DND-41 (cell line): ENCODE measurements at places on chromosomes 6 and 20.
A peak's percentile ranks its signal among the peaks of the same experiment; 100 is the strongest.

- DNase-seq: no peak
These were observed 3.1 kb downstream of the SLC23A2 start for GRCh38 chr20:4998160-4998651.

DNA sequence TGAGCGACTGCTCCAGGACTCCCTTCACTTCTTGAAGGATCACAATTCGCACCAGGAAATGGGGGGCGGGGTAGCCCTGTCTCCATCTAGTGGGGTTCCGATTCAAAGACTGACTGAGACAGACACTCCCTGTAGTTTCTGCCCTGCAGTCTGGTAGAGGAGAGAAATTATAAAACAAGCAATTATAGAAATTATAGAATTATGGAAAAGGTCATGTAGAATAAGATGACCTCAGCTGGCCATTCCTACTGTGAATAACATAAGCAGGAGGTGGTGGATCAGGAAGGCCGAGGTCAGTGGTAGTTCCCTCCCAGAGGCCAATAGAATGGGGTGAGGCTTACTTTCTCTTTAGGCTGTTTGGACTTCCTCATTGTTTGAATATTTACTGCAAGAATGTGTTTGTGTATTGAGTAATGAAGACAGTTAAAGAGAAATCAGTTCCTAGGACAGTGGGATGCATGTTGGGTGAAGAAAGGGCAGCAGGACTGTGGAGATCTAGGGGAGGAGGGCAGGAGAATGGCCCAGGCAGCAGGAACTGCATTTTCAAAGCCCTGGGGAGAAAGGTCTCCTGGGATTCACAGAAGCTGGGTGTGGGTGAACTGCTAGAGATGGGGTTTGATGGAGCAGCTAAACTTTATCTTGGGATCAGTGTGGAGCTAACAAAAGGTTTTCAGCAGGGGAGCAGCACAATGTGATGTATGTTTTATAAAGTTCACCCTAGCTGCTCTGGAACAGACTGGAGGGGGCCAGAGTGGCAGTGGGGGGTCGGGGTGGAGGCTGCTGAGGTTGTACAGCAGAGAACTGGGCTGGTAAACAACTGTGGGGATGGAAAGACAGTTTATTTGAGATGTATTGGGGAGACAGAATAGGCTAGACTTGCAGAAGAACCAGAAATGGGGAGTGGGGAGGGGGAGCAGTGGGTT, 2.1 kb downstream of the ZNF341 start:
- peak; percentile 34 for DNase-seq

DNA sequence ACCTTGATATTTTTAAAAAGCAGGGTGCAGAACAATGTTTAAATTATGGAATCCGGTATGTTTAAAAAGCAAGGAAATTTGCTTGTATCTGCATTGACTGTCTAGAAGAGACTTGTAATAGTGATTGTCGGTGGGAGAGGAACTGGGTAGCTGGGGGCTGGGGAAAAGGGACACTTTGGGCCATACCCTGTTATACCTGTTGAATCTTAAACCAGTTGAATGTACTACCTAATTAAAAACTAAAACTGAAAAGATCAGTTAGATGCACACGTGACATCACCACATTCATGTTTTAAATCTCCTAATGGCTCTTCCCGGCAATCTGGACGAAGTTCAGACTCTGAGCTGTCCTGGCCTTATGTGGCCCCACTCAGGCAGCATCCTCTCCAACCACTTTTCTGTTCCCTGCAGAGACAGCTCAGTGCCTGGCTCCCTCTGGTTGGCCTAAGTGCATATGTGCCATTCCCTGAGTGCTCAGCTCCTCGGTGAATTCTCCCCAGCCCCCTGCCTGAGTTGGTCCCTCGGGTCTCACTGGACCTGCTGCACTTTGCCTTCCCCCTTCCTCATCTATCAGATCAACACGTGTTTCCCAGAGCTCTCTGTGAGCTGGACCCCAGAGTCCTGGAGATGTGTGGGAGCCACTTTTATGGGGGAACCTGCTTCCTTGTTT, 36.3 kb downstream of the SLC52A3 start:
- DNase-seq: no peak

- DNase-seq: no peak
These were observed 1.6 kb upstream of the PCK1 start for GRCh38 chr20:57559289-57559634.

DNA sequence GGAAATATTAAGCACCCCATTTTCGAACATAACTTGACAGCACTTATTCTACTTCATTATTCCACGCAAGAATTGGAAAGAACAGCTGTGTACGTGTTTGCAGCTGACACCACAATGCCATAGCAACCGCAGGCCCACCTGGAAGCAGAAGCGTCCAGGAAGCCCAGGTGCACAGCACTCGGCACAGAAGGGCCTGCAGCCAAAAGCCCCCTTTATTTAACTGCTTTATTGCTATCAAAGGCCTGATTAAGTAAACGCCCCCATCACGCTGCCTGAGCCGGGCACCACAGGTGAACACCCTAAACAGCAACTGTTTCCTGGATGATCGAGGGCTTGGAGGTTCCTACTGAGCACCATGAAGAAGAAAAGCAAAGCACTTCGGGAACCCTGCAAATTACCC, 6.3 kb downstream of the TAF4 start:
- no peak for DNase-seq

- no peak for DNase-seq
These were observed 122.4 kb downstream of the CBLN4 start for GRCh38 chr20:55882910-55883309.

DNA sequence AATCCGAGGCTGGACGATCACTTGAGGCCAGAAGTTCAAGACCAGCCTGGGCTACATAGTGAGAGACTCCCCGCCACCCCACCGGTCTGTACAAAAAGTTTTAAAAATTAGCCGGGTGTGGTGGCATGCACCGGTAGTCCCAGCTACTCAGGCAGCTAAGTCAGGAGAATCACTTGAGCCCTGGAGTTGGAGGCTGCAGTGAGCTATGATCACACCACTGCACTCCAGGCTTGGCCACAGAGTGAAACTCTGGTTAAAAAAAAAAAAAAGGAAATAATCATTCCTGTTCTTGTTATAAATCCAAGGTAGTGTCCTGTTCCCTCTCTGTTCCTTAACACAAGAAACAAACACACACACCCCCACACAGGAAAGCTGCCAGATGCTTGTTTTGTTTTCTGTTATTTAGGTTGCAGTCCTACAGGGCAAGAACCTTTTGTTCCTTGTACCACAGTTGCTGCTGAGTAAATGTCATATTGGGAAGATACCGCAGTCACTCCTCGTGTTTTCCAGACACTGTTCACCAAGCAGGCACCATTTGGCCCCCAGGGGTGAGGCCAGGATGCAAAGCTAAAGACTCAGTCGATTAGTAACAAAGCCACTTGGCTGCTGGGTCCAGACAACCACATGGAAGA, 28.9 kb downstream of the ASIP start:
- DNase-seq: no peak

GRCh38 chr20:33923740-33924139, 70.0 kb upstream of the RALY start:
- no peak for DNase-seq

DNA sequence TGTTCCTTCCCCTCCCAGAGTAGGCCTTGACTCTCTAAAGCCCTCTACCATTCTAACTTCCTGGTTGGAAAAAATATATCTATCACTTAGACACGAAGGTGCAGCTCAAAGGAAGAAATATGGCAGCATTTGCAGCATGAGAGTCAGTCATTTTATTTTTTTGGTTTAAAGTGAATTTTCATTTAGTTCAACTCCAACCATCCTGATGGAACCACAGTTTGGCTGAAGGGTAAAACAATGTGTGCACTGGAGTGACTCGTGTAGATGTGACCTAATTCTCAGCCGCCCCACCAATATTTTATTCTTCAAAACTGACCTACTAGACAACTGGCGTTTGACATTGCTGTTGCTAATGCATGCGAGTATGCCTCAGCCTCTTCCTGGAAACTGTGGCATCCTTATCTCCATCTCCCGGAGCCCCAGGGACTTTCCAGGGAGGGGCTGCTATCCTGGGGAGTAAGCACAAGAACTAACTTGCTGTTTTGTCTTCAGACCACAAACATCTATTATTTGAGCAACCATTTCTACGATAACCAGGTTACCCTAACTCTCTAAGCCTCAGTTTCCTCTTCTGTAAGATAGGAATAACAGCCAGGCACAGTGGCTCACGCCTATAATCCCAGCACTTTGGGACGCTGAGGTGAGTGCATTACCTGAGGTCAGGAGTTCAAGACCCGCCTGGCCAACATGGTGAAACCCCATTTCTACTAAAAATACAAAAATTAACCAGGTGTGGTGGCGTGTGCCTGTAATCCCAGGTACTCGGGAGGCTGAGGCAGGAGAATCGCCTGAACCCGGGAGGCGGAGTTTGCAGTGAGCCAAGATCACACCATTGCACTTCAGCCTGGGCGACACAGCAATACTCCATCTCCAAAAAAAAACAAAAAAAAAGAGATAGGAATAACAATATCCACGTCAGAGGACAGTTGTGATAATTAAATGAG, 148.7 kb upstream of the JARID2 start:
- DNase-seq: no peak

DNA sequence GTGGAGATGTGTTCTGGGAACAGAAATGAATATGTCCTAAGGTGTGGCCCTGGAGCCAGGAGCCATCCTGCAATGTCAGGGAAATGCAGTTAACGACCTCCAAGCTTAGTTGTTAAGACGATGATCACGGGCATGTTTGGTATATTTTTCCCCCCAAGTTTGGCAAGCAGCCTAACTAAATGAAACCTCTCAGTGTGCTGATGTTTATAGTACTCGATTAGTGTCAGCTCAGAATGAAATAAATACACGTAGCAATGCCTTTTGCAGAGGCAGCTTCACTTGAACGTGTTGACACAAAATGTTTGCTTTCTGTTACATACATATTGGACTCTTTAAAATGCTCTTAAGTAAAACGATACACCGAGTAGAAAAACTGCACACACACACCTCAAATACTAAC, 76.2 kb upstream of the OLIG3 start:
- no peak for DNase-seq

DNA sequence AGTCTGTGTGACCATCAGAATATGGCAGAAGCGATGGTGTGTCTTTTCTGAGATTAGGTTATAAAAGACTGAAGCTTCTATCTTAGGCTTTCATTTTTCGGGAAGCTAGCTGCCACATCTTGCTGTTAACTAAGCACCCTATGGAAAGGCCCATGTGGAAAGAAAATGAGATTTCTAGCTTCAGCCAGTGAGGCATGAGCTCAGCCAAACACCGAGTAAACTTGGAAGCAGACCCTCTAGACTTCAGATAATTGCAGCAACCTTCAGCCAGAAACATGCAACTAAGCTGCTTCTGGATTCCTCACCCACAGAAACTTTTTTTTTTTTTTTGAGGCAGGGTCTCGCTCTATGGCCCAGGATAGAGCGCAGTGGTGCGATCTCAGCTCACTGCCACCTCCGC, 20.6 kb downstream of the LOC128125822 start:
- no peak for DNase-seq

- DNase-seq: no peak
These were observed 28.1 kb downstream of the ANGPT4 start for GRCh38 chr20:888057-888456.

DNA sequence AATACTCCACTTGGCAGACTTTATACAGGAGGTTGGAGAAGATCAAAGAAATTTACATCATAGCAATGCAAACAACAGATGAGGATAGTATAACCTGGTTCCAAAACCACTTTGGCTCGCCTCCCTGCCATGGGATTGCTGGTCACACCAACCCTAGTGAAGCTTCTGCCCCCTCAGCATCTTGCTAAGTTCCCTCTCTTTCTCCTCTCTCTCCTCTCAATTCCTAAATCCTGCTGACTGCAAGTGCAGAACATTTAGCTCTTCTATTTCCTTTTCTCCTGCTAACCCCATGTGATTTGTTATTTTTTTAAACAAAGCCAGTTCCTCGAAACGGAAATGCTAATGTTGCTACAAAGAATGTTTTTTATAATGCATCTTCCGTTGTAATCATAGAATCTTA, 50.3 kb upstream of the LY86 start:
- DNase-seq: no peak

- no peak for DNase-seq
These were observed 142.5 kb downstream of the KLHL32 start for GRCh38 chr6:97067045-97067444.

GRCh38 chr6:35018182-35018519, 123.0 kb downstream of the TCP11 start:
- DNase-seq: no peak

- no peak for DNase-seq
These were observed 2.5 kb upstream of the KATNA1 start for GRCh38 chr6:149651056-149651455.

GRCh38 chr20:45373353-45374100, 4.6 kb downstream of the TP53TG5 start:
- peak; percentile 88 for DNase-seq

GRCh38 chr6:5302995-5303622, 41.8 kb downstream of the FARS2 start:
- no peak for DNase-seq

- no peak for DNase-seq
These were observed 297.0 kb downstream of the TAF4 start for GRCh38 chr20:61768571-61769285.

GRCh38 chr6:151071295-151071694, 168.5 kb upstream of the AKAP12 start:
- no peak for DNase-seq

- no peak for DNase-seq
These were observed 63.0 kb downstream of the ABHD12 start for GRCh38 chr20:25327521-25328235.

DNA sequence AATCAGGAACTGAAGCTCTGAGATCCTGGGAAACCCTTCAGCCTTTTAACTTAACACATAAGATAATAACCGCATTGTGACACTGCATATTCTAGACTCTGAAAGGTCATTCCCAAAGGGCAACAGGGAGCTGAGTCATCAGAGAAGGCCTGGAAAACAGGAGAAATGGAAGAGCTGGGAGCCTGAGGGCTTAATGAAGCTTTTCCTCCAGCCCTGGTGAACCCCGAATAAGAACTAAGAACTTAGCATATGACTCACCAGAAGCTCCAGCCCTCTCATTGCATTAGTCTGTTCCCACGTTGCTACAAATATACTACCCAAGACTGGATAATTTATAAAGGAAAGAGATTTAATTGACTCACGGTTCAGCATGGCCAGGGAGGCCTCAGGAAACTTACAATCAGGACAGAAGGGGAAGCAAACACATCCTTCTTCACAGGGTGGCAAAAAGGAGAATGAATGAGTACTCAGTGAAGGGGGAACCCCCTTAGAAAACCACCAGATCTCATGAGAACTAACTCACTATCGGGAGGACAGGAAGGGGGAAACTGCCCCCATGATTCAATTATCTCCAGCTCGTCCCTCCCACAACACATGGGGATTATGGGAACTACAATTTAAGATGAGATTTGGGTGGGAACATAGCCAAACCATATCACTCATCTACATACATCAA, 648.5 kb downstream of the TFAP2A start:
- DNase-seq: no peak

- no peak for DNase-seq
These were observed 1040.0 kb upstream of the MAP3K7 start for GRCh38 chr6:91626911-91627310.

DNA sequence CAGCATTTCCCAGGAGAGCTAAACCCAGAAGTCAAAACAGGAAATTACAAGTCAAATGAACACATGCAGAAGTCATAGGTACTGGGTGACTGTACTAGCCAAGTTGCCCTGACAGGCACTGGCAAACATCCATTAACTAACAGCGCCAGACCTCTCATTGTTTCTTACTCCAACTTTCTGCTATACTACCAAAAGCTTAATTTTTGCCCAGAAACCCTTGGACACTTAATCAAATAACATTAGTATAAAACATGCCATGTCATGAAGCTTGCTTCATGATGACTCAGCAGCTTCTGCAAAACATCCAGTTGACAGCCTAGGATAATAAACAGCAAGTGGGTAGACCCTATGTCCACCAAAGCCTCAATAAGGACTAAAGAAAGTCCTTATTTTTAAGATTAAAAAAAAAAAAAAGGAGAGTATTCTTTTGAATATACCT, 3.5 kb downstream of the NUP153 start:
- no peak for DNase-seq
